ENCODE measurements at places on chromosomes 6 and 20.

- DNase-seq, result no peak
Observed at GRCh38 chr20:36193977-36194712, 39.6 kb downstream of the EPB41L1 start.

DNA sequence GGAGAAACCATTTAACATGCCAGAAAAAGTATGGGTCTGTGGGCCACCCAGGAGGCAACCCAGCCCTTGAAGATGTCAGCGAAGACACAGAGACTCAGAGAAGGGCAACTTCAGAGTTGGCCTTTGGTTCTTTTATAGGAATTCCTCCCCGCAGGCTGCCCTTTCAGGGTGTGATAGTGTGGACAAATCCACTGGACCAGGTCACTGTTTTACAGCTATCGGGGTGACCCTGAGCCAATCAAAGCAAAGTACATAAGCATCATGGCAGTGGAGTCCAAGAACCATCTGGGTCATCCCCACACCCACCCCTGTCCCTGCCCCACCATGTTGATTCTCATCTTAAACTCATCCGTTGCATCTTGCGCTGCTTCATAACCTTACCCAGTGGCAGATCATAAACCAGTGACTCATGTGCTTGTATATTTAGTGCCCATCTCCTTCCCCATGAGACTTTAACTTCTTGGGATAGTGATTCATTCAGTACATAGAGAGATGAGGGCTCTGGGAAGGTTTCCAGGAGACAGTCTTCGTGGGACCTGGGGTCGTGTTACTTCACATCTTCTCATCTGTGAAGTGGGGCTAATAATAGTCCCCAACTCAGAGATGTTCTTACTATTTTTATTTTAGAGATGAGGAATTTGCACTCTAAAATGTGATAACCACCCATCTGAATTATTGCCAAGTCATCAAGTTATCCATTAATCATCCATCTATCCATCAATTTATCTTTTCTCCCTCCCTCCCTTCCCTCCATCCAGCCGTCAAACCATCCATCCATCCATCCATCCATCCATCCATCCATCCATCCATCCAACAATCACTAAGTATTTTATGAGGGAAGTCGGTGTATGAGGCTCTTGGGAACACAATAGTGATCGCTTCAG lies 51.0 kb downstream of the EDN3 start:
- peak; percentile 88 for DNase-seq

DNA sequence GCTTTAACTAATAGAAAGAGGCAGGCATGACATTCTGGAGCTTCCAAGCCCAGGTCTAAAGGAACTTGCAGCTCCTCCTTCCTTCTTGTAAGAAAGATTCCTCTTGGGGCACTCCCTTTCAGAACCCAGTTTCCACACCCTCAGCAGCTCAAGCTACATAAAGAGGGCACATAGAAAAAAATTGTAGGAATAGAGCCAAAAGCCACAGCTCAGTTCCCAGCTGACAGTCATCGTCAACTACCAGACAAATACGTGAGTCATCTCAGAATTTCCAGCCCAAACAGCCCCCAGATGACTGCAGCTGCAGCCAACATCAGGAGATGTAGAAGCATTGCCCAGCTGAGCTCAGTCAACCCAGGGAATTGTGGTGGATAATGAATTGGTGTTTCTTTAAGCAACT lies 349.8 kb upstream of the ARID1B start:
- DNase-seq, result peak; percentile 98

DNA sequence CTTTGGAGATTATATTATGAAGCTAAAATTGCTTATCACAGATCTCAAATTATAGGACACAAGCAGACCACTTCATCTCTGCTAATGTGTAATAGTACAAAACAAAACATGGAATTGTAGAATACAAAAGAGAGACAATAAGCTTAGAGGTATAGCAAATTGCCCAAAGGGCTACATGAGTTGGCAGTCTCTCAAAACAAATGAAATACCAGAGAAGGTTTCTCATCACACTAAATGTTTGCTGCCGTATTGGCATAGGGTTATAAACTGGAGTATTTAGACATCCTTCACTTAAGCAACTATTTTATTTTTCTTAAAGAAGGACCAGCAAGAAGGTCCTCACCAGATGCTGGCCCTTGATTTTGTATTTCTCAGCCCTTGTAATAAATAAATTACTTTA lies 5.9 kb upstream of the EYA4 start:
- no peak for DNase-seq

DNA sequence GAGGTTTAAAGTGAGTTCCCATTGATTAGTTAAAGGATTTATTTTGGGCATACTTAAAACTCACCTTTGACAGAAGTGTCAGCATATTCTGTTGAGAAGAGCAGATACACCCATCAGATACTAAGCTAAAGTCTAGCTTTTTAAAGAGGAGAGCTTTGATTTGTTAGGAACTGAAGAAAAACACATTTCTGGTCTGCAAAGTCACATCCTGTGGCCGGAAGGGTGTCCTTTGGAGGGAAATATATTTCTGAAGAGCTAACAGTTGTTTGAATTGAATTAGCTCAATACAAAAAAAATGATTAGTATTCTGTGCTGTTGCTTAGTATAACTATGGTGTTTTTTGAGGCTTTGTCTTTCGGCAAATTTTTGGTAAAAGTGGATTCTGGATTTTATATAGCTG lies 302.7 kb downstream of the RFPL4B start:
- no peak for DNase-seq

DNA sequence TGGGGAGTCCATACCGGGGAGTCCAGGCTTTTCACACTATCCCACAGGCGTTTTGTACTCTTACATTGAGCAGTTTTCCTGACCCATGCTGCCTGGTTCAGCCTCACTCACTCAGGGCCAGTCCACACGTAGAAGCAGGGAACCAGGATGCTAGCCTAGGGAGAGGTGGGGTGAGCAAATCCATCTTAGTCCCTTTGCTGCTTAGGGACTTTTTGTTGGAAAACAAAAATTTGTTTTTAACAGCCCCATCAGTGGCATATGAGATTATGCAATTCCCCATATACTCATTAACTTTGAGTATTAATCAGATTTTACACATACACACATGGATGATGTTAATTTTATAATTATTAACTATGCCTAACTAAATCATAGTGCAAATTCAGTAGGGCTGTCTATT lies 84.2 kb downstream of the EZR start:
- no peak for DNase-seq

DNA sequence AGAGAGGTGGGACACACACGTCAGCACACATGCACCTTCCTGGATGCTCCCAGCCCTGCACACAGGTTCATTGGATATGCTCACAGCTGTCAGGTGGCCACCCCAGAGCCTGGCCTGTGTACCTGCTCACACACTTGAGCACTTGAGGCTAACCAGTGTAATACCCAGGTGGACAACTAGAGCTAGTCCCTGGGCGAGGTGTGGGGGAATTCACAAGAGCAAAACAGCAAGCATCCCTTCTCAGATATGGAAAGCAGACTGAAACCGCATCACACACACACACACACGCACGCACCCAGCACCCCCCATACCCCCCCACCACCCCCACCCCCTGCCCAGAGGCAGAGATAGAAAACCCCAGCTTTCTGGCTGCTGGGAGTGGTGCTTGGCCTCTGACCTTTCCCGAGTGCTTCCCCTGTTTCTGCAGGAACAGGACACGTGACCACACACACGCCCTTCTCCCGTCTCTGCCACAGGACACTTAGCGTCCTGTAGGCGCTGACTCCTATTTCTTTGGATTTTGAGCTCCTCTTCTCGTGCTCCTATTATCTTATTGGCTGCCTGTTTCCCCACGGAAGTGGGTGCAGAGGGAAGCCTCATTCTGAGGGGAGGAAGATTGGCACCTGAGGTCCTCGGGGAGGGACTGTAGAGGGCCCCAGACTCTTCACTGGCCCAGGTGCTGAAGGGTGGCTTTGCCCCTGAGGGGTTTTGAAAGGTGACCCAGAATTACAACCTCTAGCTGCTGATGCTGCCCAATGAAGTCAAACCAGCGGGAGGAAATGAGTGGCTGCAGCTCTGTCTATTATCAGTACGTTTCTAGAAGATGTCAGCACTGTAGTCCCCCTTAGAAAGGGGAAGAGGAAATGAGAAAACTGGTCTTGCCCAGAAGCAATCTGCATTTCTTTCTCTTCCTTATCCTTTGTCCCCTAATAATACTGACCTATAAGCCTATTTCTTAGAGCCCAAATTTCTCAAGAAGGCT lies 65.8 kb downstream of the SYTL3 start:
- DNase-seq, result no peak

DNA sequence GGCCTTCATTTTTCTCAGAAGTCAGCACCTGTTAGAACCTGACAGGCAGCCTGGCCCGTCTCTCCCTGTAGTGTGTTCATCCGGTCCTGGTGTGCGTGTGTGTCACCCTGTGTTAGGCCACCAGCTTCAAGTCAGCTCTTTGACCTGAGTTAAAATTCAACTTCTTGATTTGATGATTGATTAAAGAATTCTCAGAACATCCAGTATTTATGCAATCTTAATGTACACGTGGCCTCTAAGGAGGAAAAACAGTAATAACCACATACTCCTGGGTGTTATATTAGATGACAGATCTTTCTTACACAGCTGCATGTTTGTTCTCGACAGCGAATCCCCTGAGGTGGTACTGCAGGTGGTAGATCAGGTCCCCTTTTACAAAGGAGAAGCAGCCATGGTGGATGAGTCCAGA lies 19.1 kb upstream of the TMEM217 start:
- no peak for DNase-seq

GRCh38 chr6:147999001-147999540 lies 343.6 kb upstream of the SASH1 start:
- DNase-seq, result no peak

DNA sequence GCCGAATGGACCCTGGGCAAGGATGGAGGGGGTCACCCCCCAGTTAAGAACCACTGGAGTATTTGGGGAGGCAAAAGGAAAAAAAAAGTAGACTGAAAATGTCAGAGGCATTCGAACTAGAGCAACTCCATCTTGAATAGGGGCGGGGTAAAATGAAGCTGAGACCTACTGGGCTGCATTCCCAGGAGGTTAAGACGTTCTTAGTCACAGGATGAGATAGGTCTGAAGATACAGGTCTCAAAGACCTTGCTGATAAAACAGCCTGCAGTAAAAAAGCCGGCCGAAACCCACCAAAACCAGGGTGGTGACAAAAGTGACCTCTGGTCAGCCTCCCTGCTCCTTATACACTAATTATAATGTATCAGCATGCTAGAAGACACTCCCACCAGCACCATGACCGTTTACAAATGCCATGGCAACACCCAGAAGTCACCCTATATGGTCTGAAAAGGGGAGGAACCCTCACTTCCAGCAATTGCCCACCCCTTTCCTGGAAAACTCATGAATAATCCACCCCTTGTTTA lies 70.4 kb upstream of the KCNG1 start:
- DNase-seq, result no peak

- DNase-seq, result no peak
Observed at GRCh38 chr6:18019539-18020534, 32.4 kb upstream of the KIF13A start.

DNA sequence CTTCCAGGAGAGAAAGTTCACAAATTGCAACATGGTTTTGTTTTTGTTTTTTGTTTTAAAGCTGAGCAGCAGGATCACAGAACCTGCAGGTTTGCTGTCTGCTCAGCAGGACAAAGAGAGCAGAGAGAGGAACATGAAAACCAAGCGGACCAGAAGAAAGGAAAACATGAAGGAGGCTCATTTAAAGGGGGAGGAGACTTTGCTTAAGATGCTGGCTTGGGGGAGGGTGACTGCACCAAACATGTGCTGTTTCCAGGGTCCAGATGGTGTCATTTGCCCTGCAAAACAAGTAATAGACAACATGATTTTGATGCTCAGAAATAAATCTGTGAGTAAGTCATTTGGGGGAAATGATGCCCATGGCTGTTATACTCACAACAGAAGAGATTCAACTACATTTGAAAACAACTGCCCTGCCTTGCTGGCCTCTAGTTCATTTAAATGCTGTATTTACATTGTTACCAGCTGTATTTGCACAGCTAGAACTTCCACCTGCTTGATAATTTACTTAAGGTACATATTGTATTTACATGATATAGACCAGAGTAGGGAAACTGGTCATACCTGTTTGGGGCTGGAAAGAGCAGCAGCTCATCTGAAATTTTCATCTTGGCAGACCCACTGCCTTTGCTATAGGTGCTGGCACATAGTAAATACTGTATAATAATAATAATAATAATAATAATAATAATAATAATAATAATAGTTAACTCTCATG lies 32.2 kb upstream of the CHD6 start:
- DNase-seq, result no peak

DNA sequence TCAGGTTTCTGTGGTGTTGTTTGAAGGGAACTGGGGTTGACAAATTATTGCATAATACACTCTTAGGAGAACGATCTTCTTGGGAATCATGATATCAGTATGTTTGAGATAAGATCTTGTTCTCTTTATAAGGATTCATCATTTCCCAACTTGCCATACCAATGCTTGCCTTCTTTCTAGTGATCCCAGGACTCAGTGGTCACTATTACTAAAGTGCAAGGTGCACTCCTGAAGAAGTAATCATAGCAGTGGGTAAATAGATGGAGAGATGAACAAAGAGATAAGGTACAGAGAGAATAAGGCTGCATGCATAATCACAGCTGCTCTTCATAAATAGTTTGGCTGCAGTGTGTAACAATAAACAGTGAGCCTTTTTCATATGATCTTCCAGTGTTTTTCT lies 404.0 kb downstream of the DOK5 start:
- no peak for DNase-seq

- DNase-seq, result no peak
Observed at GRCh38 chr20:18190338-18191233, 52.9 kb downstream of the KAT14 start.

GRCh38 chr20:59832406-59833363 lies 100.8 kb downstream of the SYCP2 start:
- no peak for DNase-seq

GRCh38 chr6:2732503-2733089 lies 18.1 kb downstream of the MYLK4 start:
- no peak for DNase-seq

DNA sequence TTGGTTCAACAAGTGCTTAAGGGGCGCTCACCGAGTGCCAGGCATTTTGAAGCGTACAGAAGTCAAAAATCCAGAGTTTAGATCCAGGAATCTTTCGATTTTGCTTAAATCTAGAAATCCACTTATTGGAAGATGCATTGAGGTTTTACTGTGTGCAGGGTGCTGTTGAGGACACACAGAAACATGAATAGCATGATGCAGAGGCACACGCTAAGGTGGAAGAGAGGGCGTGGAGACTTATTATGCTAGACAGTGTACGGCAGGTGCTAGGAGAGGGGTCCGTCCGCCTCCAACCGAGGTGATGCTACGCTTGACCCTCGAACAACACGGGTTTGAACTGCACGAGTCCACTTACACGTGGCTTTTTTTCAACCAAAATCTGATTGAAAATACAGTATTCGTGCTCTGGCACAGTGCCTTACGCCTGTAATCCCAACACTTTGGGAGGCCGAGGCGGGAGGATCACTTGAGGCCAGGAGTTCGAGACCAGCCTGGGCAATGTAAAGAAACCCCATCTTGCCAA lies 1.0 kb upstream of the KIF13A start:
- DNase-seq, result no peak

DNA sequence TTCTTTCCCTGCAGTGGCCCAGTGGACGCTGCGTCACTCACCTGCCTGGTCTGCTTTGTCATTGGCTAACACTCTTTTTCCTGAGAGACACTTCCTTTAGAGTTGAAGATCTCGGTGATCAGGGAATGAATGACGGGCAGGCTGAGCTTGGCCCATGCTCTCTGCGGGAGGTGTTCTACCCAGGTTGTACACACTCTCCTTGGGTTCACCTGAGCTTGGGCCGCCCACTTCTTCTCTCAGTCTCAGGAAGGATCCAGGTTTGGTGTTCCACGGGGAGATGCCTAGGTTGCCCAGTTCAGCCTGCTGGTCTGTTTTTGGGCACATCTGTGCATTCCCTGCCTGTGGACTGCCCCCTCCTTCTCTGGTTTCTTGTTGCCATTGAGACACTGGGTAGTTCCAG lies 66.7 kb upstream of the SLC22A1 start:
- no peak for DNase-seq

GRCh38 chr6:55729665-55730064 lies 145.7 kb downstream of the BMP5 start:
- DNase-seq, result no peak
